ENCODE measurements at places on chromosomes 4 and X. TPM values are rescaled to one million over a fixed set of nuclear protein-coding genes. Genes with fewer than 3 reads are reported as not detected.
A peak's percentile ranks its signal among the peaks of the same experiment; 100 is the strongest.

ARHGAP36 gene
- total RNA-seq: not detected

DNA sequence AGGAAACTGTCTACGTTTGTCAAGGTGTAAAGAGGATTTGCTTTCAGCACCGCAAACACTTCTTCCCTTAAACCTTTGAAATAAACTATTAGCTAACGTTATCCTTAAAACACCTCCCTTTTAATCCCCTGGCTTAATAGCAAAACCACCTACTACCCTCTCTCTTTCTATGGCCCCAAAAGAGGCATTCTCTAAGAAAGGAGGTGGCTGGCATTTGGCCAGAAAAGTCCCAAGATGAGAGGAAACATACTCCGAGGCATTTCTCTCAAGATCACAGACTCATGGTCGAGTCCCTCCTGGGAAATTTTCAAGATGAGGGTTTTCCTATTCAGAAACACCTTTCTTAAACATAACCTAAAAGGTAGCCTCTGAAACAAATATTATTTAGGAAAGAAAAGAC, 60.6 kb upstream of the VCX3B start:
- no peaks in the 10 kb centered on the region for H3K4me1 ChIP-seq
- H3K36me3 ChIP-seq: no peaks in the 10 kb centered on the region
- DNase-seq: no peak
- no peak overlapping the region for H3K4me3 ChIP-seq
- no peaks in the 10 kb centered on the region for H3K27me3 ChIP-seq

DNA sequence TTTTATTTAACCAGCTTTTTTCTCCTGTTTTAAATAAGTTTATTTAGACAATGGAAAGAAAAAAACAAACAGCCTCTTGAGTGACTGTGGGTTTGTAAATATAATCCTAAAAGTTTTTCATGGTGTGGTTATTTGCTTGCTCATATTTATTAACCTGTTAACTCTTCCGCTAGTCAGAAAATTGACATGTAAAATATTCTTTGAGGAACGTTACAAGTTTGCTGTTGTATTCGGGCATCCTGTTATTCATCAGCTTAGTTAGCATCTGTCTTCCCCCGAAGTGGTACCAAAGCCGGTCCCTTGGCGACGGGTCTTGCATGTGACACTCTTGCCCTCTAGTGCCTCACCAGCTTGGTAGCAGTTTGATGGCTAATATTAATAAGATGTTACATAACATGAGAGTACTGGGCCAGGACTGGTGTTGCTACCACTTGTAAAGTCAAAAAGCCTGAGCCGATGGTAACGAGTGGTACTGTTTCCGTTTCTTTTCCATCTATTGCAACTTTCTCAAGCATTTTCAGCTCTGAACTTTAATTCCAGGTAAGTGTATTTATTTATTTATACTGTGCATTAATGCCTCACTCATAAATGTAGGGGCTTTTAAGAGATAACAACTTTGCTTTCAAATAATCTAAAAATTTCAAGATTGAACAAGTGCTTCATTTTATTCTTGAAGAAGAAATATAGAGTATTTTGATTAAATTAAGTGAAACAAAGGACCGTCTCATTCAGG, at the start of gene NDST3:
Gene NDST3, plus strand, starts transcription at position 434 of the 733 bp plus-strand sequence. CDS start 19,425 bp downstream, outside the sequence.
- H3K27me3 ChIP-seq: no peaks in the 10 kb centered on the region
- H3K27ac ChIP-seq: peak within 1 kb of the TSS; percentile 56
- peak; percentile 71 for DNase-seq

GRCh38 chr4:147916351-147916750, 184.5 kb downstream of the ARHGAP10 start:
- no peak overlapping the region for H3K4me3 ChIP-seq
- no peak overlapping the region for H3K27ac ChIP-seq
- no peak for DNase-seq
- H3K27me3 ChIP-seq: no peaks in the 10 kb centered on the region
- H3K36me3 ChIP-seq: no peaks in the 10 kb centered on the region

MAGEA2B gene
- 21.8 TPM for total RNA-seq

GRCh38 chr4:10078481-10079233, 37.9 kb downstream of the WDR1 start:
- H3K27me3 ChIP-seq: no peaks in the 10 kb centered on the region
- DNase-seq: no peak
- no peaks in the 10 kb centered on the region for H3K4me1 ChIP-seq
- H3K4me3 ChIP-seq: no peak overlapping the region
- no peak overlapping the region for H3K27ac ChIP-seq
- H3K36me3 ChIP-seq: peaks cover 67% of the 10 kb centered on the region

CT45A5 gene
- not detected for total RNA-seq

DNA sequence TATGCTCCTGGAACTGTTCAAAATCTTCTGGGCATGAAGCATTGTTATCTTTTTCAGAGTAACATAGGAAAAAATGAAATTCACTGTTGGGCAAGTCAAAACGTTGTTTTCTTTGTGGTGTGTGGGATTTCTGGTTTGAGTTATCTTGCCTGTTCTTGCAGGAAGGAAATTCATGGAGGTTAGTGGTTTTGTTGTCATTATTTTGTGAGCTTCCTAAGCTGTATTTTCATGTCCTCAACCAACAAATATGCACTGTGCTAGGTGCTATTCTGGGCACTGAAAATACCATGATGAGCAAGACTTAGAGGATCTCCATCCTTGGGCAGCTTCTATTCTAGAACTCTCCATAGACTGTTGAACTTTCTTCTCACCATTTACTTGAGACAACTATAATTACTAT, 16.9 kb downstream of the SPINK2 start:
- H3K36me3 ChIP-seq: no peaks in the 10 kb centered on the region
- no peak overlapping the region for H3K4me3 ChIP-seq
- H3K4me1 ChIP-seq: peaks cover 3% of the 10 kb centered on the region
- no peak for DNase-seq

- H3K4me3 ChIP-seq: no peak overlapping the region
- H3K36me3 ChIP-seq: no peaks in the 10 kb centered on the region
- no peaks in the 10 kb centered on the region for H3K4me1 ChIP-seq
- DNase-seq: no peak
- no peaks in the 10 kb centered on the region for H3K27me3 ChIP-seq
Observed at GRCh38 chr4:47692691-47693090, 145.2 kb downstream of the CORIN start.

- no peak overlapping the region for H3K4me3 ChIP-seq
- H3K27ac ChIP-seq: no peak overlapping the region
- H3K4me1 ChIP-seq: no peaks in the 10 kb centered on the region
- DNase-seq: no peak
- peaks cover 13% of the 10 kb centered on the region for H3K27me3 ChIP-seq
- no peaks in the 10 kb centered on the region for H3K36me3 ChIP-seq
Observed at GRCh38 chrX:153301746-153302145, 19.8 kb downstream of the PNMA6F start.

L1CAM gene
- 14.8 TPM for total RNA-seq

GRCh38 chrX:131881194-131881593, 141.9 kb upstream of the STK26 start:
- H3K27me3 ChIP-seq: no peaks in the 10 kb centered on the region
- no peaks in the 10 kb centered on the region for H3K4me1 ChIP-seq
- H3K27ac ChIP-seq: no peak overlapping the region

IQSEC2 gene
- total RNA-seq: 20.7 TPM

DNA sequence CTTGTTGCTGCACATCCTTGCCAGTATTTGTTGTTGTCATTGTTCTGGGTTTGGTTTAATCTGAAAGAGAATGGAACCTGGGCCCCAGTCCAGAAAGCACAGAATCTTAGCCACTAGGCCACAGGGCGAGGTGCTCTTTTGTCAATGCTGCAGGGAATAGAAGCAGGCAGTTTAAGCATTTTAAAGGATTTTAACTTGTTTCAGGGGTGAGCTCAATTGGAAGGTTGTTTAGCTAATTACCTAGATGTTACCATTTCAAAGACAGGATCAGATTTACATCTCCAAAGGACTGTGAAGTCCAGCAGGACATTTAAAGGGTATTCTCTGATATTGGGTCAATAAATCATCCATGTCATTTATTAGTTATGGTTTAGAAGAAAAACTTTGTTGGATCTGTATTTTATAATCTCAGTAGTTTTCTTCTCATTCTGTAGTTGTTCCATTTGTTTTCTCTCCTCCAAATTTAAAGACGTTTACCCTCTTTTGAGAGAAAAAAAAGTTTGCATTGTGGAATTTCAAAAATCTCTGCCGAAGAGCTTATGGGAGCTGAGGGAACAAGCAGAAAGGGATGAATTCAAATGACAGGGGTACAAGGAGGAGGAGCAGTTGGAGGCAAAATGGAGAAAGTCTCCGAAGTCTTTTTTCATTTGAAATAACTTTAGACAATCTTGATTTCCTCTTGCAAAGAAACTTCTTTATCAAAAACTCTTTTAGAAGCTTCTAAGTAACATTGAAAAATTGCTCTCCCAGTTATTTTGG, 57.5 kb upstream of the FAM47C start:
- H3K27ac ChIP-seq: no peak overlapping the region
- no peaks in the 10 kb centered on the region for H3K4me1 ChIP-seq
- DNase-seq: no peak
- no peaks in the 10 kb centered on the region for H3K36me3 ChIP-seq
- no peak overlapping the region for H3K4me3 ChIP-seq
- H3K27me3 ChIP-seq: no peaks in the 10 kb centered on the region

PRR27 gene
- not detected for total RNA-seq

DNA sequence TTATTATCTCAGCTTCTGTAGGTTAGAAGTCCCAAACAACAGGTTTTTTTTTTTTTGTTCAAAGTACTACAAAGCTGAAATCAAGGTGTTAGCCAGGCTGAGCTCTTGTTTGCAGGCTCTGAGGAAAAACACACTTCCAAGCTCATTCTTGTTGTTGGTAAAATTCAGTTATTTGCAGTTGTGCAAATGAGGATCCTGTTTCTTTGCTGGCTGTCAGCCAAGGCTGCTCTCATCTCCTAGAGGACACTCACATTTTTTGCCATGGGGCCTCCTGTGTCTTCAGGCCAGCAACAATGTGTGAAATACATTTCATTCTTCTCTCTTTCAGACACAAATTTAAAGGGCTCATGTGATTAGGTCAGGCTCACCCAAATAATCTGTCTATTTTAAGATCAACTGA, 60.3 kb upstream of the HSD17B10 start:
- no peaks in the 10 kb centered on the region for H3K4me1 ChIP-seq
- no peak overlapping the region for H3K4me3 ChIP-seq
- H3K27ac ChIP-seq: no peak overlapping the region
- no peaks in the 10 kb centered on the region for H3K36me3 ChIP-seq

GRCh38 chrX:40263014-40263560, 165.3 kb upstream of the BCOR start:
- no peak overlapping the region for H3K4me3 ChIP-seq
- no peak overlapping the region for H3K27ac ChIP-seq
- no peaks in the 10 kb centered on the region for H3K27me3 ChIP-seq
- H3K36me3 ChIP-seq: no peaks in the 10 kb centered on the region

DNA sequence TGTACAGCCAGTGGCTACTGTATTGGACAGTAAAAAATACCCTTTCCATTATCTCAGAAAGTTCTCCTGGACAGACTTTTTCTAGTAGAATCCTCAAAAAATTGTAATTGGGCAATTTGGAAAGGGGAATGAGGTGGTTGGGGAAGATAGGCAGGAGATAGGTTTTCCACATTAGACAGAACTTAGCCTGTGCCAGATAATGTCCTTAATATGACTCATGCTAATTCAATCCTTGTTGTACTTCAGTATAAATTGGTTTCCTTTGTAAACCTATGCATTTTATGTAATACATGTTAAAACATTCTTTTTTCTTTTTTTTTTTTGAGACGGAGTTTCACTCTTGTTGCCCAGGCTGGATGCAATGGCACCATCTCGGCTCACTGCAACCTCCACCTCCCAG, 8.9 kb downstream of the EIF4E start:
- no peak for DNase-seq
- no peaks in the 10 kb centered on the region for H3K27me3 ChIP-seq
- no peak overlapping the region for H3K27ac ChIP-seq
- no peaks in the 10 kb centered on the region for H3K4me1 ChIP-seq
- H3K4me3 ChIP-seq: no peak overlapping the region
- peaks cover 12% of the 10 kb centered on the region for H3K36me3 ChIP-seq

TMEM271 gene
- not detected for total RNA-seq

F8A1 gene
- 28.8 TPM for total RNA-seq

PARM1 gene
- total RNA-seq: 11.7 TPM

GRCh38 chrX:22541926-22542325, 269.2 kb downstream of the CBLL2 start:
- no peaks in the 10 kb centered on the region for H3K4me1 ChIP-seq
- no peak overlapping the region for H3K4me3 ChIP-seq
- H3K27ac ChIP-seq: no peak overlapping the region
- peaks cover 1% of the 10 kb centered on the region for H3K27me3 ChIP-seq
- no peak for DNase-seq
- no peaks in the 10 kb centered on the region for H3K36me3 ChIP-seq

DNA sequence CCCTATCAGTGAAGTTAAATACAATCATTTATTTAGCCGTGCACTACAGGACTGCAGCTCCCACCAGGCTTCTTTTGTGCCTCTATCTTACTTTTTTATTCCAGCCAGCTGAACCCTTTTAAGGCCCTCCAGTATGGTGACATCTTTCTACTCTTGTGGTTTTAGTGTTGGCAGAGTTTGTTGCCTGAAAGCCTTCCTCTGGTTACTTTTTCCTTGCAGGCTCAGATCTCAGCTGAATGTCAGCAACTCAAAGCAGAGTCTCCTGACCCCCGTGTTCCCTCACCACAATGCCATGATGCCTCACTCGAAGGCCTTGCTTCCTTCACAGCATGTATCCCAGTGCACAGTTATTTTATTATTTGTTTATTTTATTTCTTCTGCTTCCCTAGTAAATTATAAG, 818.9 kb upstream of the LCORL start:
- no peak overlapping the region for H3K27ac ChIP-seq
- DNase-seq: no peak
- H3K27me3 ChIP-seq: no peaks in the 10 kb centered on the region
- H3K4me3 ChIP-seq: no peak overlapping the region

POU3F4 gene
- total RNA-seq: not detected

GRCh38 chrX:118345045-118345463, 852 bp upstream of the WDR44 start:
- H3K27ac ChIP-seq: peak overlapping the region; percentile 93
- peak overlapping the region; percentile 72 for H3K4me3 ChIP-seq
- no peaks in the 10 kb centered on the region for H3K36me3 ChIP-seq
- no peak for DNase-seq
- peaks cover 5% of the 10 kb centered on the region for H3K4me1 ChIP-seq
- no peaks in the 10 kb centered on the region for H3K27me3 ChIP-seq

GSX2 gene
- not detected for total RNA-seq

GRCh38 chr4:99402765-99403164, 32.4 kb downstream of the ADH7 start:
- peaks cover 9% of the 10 kb centered on the region for H3K4me1 ChIP-seq
- no peak overlapping the region for H3K4me3 ChIP-seq
- no peak overlapping the region for H3K27ac ChIP-seq

TRMT10A gene
- 7.4 TPM for total RNA-seq

- no peak overlapping the region for H3K27ac ChIP-seq
- no peaks in the 10 kb centered on the region for H3K36me3 ChIP-seq
- no peaks in the 10 kb centered on the region for H3K27me3 ChIP-seq
- H3K4me1 ChIP-seq: peaks cover 3% of the 10 kb centered on the region
- DNase-seq: no peak
Observed at GRCh38 chr4:183959319-183960045, 54.4 kb downstream of the STOX2 start.

GRCh38 chr4:97990409-97990808, 152.9 kb downstream of the STPG2 start:
- DNase-seq: no peak
- H3K27ac ChIP-seq: no peak overlapping the region
- H3K27me3 ChIP-seq: no peaks in the 10 kb centered on the region
- H3K4me3 ChIP-seq: no peak overlapping the region
- no peaks in the 10 kb centered on the region for H3K4me1 ChIP-seq

MTM1 gene
- 6.5 TPM for total RNA-seq
